ENCODE measurements at places on chromosomes 6 and 20.
A peak's percentile ranks its signal among the peaks of the same experiment; 100 is the strongest.

- DNase-seq = no peak
Measured at GRCh38 chr6:125577124-125577662, 172.2 kb upstream of the HEY2 start.

DNA sequence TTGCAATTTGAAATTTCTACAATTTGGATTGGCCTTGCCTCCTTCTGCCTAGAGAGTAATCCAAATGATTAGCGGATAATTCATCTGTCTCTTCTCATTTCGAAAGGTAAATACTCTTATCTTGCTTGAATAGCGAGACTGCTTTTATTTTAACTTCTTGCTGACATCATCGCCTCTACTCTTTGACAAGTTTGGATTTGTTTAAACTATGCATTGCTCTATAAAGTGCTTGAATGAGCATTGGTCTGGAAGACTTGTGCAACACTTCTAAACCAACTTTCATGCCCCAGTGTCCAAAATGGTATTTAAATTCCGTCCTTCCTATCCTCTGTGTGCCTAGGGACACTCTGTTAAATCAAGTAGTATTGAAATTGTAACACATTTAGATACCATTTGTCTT lies 384.1 kb upstream of the SLC35B3 start:
- no peak for DNase-seq

- DNase-seq = no peak
Measured at GRCh38 chr6:150634176-150634963, 34.7 kb downstream of the PLEKHG1 start.

DNA sequence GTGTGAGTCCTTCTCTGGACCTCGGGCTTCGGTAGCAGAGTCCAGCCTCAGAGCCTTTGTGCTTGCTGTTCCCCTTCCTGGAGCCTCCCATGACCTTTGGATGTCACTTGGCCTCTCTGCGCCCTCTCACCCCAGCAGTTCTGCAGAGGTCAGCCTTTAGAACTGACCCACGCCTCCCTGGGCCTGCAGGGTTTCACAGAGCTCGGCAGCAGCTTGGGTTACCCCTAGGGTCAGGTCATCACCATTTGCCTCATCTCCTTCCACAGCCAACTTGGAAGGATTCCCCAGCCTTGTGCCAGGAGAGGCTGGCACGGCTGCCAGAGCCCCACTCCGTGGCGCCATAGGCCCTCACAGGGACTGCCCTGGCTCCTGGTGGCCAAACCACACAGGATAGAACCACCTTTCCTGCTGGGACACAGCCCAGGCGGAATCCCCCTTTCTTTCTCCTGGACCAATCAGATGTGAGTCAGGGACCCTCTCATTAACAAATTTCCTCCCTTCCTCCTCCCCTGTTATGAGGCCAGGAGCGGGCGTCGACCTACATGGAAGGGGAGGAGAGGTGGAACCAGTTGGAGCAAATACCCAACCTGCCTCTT lies 13.9 kb upstream of the SIRPA start:
- DNase-seq = no peak

GRCh38 chr6:40798069-40798770 lies 211.1 kb upstream of the LRFN2 start:
- no peak for DNase-seq

GRCh38 chr6:106974999-106975737 lies 639 bp upstream of the CD24 start:
- DNase-seq = peak; percentile 16

GRCh38 chr6:102390541-102390940 lies 997.0 kb downstream of the GRIK2 start:
- no peak for DNase-seq

DNA sequence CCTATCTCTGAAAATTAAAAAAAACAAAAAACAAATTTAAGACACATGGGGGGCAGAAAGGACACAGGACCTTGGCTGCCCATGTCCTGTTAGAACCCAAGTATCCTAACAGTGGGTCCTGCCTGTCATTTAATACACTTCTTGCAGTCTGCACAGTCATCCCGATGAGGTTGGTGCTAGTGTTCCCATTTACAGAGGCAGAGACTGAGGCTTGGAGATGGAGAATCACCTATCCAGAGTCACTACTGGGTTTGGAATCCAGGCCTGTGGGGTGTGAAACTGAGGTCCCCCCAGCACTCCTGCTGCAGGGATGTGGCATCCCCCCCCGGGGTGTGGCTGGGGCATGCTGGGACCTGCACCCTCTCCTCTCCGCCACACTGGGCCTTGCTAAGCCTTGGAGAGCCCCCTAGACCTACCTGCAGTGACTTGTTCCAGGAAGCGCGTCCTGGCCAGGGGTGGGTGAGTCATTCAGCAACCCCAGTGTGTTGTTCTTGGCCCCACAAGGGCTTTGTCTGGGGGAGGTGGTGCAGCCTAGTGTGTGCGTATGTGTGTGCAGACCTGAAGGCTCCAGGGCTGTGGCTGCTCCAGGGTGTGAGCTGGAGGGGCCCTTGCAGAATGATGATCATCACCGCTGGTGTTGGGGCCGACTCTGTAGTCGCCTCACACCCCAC lies 49.7 kb downstream of the BCAS4 start:
- DNase-seq = no peak

GRCh38 chr6:148892247-148892646 lies 145.4 kb downstream of the UST start:
- no peak for DNase-seq

DNA sequence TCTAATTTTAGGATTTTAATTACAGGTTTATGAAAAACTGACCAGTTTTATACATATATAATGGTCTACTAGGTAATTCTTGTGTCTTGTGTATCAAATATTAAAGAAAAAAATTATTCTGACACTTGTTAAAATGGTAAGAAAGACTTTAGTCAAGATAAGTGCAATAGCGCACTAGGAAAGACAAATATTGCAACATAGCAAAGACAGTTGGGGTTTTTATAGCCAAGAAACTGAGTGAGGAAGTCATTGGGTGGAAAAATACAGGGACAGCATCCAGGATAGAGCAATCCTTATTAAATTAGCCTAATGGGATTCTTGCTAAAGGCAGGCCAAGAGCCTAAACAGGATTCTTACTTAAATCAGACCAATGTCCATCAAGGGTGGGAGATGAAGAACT lies 71.1 kb downstream of the ROS1 start:
- DNase-seq = no peak

GRCh38 chr20:7637184-7637583 lies 303.1 kb downstream of the HAO1 start:
- DNase-seq = no peak

GRCh38 chr6:18088419-18089296 lies 33.8 kb downstream of the NHLRC1 start:
- DNase-seq = no peak

DNA sequence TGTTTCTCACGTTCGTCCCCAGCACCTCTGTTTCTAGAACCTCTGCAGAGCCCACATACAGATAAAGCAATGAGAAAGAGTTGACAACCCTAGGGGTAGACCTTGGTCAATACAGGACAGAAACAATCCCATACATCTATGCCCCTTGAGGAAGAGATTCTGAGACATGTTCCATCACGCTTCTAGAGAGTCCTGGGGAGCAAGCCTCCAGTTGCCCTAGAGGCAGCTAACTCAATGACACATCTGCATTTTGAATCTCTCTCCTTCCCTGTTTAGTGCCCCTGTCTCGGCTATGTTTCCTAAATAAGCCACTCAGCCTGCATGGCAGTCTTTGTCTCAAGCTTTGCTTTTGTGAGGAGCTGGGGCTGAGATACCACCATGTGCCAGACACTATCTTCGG lies 435.3 kb downstream of the CD83 start:
- DNase-seq = no peak

DNA sequence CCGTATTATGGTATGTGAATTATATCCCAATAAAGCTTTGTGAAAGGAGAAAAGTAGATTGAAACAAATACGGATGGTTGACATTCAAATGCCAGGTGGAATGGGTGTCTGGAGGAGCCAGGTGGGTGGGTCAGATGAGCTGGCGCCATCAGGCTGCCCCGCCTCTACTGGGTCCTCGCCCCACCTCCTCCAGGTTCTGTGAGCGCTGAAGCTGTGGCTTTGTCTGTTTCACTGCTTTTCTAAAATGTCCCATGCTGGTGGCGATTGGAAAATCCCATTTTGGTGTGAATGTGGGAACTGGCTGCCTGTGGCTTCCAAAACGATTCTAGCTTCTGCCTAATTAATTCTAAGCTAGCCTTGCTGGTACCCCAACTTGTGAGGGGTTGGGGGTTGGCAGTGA lies 16.5 kb downstream of the DUSP22 start:
- no peak for DNase-seq

- DNase-seq = no peak
Measured at GRCh38 chr6:1686117-1687098, 76.7 kb downstream of the FOXC1 start.

GRCh38 chr6:4381381-4381780 lies 246.0 kb upstream of the ECI2 start:
- DNase-seq = peak; percentile 58

DNA sequence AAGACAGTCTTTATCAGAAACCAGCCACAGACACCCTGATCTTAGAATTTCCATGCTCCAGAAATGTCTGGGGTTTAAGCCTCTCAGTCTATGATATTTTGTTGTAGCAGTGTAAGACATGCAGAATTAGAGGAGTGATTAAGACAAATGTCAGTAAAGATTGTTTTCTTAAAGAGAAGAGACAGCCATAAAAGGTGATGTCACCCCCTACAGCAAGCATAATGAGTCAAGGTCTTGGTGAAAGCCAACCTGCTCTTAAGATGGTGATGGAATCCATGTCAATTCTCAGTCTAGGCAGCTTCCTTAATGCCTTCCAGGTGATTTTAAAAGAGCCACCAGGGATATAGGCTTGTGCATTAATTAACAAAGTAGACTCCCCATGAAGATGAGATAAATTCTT lies 849.9 kb upstream of the EPHA7 start:
- no peak for DNase-seq

DNA sequence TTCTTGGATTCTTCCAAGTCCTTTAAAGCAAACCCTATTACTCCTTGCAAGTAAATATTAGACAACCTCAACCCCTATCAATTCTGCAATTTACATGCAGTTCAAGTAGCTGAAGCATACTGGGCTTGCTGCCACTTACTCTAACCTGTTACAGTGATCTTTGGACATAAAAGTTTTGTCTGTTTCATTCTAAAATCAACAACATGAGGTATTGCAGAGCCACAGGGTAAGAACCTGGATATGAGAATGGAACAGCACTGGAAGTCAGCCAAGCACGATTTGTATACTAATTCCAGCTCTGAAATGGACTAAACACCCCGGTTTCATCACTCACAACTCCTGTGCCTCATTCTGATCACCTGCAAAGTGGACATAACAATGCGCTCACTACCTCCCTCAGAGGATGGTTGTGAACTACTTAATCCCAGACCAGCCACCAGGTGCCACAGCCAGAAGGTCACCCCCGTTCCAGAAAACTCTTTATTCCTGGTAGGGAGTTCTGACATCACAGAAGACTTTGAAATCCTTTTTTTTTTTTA lies 270.0 kb downstream of the ADGB start:
- DNase-seq = no peak

GRCh38 chr6:33206027-33206863 lies 1.8 kb downstream of the HSD17B8 start:
- DNase-seq = no peak

DNA sequence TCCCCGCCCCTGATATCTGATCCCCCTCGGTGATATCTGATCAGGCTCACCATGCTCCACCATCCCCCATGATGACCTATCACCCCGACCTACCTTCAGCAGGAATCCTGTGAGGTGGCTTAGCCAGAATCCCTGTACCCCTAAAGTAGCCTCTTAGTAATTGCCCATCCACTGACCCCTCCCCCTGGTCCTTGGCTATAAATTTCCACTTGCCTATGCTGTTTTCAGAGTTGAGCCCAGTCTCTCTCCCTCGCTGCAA lies 177.5 kb upstream of the GGTLC1 start:
- no peak for DNase-seq

- no peak for DNase-seq
Measured at GRCh38 chr6:34460796-34461507, 4.9 kb upstream of the PACSIN1 start.

GRCh38 chr6:125271486-125272159 lies 30.1 kb downstream of the HDDC2 start:
- DNase-seq = no peak

DNA sequence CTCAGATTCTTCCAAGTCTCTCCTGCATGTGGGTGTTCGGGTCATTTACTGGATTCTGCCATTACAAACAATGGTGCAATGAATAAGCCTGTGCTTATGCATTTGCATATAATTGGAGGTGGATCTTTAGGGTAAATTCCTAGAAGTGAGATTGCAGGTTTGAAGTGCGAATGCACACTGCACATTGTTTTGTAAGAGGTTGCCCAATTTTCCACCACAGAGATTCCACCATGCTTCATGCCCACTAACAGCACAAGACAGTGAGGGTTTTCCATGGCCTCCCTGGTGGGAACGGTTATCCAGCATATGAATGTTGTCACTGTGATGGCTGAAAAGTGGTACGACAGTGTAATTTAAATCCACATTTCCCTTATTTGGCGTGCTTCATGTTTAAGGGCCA lies 178.8 kb upstream of the PMEPA1 start:
- DNase-seq = no peak

DNA sequence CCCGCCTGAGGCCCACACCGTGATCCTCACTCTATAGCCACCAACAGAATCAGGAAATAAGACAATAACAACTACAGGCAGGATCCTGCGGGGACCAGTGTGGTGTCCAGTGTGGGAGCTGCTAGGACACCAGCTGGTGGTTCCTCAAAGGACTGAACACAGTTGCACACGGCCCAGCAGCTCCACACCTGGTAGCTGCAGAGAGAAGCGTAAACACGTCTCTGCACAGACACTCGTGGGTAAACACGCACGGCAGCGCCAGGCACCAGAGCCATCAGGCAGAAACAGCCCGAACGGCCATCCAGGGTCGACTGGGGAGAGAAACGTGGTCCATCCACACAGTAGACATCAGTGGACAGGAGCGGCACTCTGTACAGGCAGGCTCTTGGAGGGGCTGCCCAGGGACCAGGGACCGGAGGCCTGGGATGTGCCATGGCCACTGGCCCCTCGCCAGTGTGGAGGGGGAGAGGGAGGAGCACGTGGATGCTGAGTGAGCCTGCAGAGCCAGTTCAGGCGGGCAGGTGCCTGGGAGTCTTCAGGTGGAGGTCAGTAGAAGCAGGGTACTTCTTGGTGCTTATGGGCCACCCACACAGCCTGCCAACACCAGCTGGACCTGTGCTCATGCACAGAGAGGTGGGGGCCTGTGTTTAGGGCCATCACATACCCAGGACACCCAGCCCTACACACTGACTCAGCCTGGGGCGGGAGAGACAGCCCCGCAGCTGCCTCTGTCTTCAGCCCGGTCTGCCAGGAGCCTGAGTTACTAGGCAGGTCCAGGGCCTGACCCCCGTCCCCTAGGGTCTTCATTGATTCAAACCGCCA lies 7.4 kb upstream of the LAMA5 start:
- no peak for DNase-seq

GRCh38 chr20:38623061-38623460 lies 21.5 kb downstream of the ARHGAP40 start:
- no peak for DNase-seq

DNA sequence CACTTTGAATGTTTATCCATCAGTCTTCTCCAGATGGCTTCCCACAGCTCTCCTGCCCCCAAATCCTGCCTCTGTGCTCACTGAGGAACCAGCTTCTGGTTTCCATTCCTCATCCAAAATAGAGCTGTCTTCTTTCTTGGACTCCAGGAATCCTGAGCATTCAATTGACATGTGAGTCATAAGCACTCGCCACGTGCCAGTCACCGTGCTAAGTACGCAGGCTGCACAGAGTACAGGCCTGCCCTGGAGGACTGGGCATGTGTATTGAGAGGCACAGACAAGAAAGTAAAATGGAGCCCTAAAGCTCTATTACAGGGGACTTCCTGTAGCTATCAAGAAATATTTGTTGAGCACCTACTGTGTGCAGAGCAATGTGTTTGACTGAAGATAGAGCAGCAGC lies 39.7 kb upstream of the LRFN2 start:
- DNase-seq = no peak
